ENCODE measurements at places on chromosomes 5 and 9.
A peak's percentile ranks its signal among the peaks of the same experiment; 100 is the strongest.

- DNase-seq = no peak
These were observed 9.9 kb upstream of the PCDHB2 start for GRCh38 chr5:141084487-141084989.

DNA sequence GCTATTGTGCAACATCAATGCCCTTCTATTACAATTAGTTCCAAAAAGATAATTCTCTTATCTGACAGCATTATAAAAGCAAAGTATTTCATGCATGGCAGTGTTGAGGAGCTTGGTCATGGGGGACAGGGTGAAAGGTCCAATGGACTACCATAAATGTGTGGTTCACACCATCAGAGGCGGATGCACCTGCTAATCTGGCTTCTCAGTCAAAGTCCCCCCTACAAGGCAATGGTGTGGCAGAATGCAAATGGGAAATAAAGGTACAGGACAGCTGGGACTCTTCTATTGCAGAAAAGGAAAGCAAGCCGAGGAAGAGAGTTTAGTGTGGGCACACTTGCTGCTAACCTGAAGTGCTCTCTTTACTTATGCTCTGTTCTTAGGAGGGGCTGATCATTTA is 369.1 kb downstream of the NDUFS4 start:
- no peak for DNase-seq

- DNase-seq = no peak
These were observed 825.5 kb downstream of the TLR4 start for GRCh38 chr9:118529624-118530214.

DNA sequence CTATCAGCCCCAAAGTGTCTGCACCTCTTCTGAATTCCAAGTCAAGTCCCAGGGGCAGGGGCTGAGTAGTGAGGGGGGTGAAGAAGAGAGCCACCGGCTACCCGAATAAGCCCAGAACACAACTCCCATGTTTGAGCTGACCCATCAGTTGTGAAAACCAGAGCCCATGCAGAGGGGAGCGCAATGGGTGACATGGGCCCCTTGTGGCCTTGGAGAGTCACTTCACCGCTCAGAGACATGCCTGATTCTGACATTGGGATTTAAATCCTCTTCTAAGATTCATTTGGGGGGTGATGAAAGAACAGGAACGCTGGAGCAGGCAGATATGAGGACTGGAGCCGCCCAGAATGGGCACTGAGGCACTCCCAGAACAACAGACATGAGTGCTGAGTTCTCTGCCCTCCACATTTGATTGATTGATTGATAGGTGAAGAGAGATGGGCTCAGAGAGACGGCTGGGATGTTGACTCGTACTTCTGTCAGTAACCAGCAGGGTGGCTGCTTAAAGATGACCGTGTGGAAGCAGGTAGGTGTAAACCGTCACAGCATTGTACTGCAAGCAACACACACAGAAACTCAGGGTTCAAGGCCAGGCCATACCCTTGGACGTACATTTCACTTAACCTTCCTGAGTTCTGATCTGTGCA is 74.3 kb downstream of the GPR21 start:
- DNase-seq = no peak

DNA sequence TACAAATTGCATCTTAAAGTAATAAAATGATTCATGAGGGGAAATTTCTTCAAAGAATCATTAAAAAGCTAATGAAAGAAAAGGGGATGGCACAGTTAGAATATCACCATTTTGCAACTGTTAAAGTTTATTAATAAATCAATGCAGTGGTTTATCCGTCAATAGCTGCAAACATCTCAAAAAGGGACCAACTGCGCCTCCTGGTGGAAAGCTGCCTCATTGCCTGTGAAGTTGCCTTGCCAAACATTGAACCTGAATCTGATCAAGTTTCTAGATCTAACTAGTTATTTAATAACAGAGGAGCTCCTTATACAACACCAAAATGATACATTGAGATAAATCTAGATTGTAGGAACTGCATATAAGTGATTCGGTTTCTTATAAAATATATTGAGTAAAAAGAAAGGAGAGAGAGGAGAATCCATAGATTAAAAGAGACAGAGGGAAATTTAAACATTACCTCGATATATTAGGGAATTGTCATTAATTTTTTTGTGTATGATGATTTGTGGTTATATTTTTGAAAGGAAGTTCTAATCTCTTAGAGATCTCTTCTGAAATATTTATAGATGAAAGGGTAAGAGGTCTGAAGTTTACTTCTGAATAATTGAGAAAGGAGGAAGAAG is 6.9 kb upstream of the NDUFB6 start:
- DNase-seq = peak; percentile 61

DNA sequence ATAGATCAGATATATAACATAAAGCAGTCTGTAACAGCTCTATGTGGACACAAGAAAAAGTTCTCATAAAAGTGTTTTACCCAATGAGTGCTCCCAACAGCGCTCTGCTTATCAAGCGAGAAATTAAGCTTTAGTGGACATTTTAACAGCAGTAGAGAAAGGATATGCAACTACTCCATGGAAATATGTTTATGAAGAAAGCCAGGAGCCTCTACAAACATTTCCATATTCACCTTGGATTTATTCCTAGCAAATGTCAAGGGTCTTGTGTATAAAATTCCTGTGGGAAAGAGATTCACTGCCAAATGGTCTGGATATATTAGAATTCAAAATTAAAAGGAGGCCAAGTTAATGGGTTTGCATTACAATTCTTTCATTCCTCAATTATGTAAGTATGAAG is 66.5 kb downstream of the DTWD2 start:
- no peak for DNase-seq

DNA sequence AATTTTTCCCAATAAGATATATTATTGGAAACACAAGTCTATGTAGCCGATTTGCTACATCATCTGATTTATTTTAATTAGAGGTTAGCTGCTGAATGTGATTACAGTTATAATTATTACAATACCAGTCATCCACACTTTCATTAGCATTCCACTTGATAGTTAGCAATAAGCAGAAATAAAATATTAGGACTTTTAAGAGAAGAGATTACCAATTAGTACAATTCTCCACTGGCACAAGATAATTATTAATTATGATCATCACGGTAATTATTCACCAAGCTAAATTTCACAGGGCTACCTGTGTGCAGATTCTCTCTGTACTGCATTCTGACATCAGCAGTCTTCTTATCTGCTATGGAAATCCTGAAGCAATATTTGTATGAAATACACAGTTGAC is 474.7 kb downstream of the TLE4 start:
- DNase-seq = no peak

DNA sequence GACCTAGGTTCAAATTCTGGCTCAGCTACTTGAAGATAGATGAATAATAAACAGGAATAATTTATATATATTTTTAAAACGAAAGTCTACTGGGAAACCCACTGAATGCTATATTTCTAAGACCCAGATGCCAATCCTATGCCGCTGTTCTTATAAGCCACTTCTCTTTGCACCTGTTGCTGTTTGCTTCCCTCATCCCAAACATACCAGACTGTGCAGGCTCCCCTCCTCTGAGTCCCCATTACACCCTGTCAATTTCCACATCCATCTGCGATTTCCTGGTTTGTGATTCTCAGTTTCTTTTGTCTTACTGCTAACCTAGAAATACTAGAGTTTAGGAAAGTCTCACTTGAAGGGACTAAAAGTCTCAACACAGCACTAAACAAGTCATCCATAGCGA is 92.8 kb upstream of the CAST start:
- no peak for DNase-seq

- DNase-seq = no peak
These were observed 35.6 kb downstream of the MEF2C start for GRCh38 chr5:88847420-88847819.

- no peak for DNase-seq
These were observed 60.9 kb upstream of the GDNF start for GRCh38 chr5:37900692-37901091.

DNA sequence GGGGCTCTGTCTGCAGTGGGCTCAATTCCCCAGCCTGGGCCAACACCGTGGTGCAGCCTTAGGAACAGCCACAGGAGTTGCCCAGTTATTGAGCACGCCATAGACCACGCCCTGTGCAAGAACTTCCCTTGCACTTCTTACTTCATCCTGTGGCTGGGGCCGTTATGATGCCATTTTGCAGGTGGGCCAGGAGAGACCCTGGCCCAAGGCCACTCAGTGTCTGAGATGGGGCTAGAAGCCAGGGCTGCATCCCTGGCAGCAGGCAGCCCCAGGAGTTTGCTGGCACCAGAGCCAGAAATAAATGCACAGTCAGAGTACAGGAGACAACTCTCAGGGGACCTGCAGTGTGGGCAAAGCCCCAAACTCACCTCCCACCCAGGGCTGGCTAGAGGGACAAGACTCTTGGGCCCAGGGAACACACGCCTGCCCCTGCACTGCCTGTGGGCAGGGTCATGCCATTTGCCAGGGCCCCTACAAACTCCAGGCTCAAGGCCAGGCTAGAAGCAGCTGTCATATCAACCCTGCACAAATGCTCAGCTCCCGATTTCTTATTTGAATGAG is 6.7 kb downstream of the CORO2A start:
- no peak for DNase-seq

GRCh38 chr9:108744641-108745040 is 111.1 kb downstream of the ACTL7B start:
- no peak for DNase-seq

GRCh38 chr5:139117342-139117884 is 80.8 kb downstream of the SIL1 start:
- DNase-seq = no peak

DNA sequence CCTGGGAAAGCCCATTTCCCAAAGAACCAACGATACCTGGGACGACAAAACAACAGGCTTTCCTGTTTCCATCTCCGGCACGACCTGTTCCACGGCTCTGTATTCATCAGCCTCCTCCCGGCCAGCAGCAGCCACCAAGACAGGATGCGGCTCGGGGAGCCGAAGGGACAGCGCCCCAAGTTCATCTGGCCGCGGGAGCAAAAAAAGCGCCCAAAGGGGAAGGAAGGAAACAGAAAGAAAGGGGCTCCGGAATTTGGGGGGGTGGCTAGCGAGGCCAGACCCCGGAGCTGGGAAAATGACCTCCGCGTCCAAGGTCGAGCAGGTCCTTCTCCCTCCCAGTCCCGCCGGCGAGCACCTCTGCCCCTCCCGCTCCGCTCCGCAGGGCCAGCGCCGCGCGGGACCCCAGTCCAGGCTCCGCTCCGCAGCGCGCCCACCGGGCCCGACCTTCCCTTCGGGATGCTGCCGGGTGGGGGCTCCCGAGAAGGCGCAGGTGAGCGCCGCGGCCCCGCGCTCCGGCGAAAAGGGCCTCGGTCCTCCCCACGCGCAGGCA is 608 bp downstream of the ELOVL7 start:
- DNase-seq = no peak

DNA sequence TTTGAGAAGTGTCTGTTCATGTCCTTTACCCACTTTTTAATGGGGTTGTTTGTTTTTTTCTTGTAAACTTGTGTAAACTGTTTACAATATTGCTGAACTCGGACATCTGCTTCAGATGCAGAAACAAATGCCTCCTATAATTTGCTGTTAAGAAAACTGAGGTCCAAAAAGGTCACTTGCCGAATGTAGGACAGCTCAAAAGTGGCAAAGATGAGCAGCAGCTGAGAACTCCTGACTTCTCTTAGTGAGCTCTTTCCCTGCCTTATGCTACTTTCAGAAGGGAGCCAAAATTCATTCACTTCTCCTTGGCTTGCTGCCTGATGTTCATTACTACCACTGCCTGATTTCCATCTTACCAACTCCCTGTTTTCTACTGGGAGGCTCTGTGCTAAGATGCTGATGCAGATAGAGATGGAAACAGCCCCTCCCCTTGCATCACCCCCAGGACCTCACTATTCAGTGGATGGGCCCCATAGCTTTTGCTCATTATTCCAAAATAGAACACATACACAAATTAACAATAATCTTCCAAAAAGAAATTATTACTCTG is 60.1 kb downstream of the SEMA6A start:
- DNase-seq = no peak

DNA sequence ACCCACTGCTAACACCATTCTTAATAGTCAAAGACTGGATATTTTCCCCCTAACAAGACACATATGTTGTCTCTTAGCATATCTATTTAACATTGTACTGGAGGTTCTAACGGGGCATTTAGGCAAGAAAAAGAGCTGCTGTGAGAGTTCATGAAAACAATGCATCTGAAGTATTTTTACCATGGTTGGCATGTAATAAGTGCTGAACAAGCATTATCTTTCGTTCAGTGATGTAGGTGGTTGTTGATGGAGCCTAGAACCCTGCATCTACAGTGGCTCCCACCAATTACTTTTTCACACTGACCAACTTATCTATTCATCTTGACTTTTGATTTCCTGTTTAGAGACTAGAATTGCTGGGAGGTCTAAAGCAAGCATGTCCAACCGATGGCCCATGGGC is 12.8 kb downstream of the B4GALT1 start:
- no peak for DNase-seq

DNA sequence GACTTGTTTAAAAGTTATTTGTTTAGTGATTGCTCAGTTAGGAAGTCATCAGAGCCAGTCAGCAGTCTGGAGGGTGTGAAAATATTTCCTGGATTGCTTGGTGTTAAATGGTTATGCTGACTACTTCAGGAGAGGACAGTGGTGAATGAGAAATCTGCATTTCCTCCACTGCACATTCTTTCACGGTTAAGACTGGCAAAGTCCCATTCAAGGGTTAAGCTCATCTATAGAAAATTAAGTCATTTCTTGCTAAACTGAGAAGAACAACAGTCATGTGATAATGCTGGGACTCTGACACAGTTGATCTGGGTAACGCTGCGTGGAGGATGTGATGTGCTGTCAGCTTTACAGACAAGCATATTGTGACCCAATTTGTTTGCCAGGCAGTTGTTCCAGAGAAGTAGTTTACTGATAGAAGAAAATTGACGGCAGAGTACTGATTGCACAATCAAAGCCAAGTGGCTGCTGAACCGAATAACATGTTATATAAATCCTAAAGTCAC is 80.4 kb downstream of the GRAMD2B start:
- no peak for DNase-seq

GRCh38 chr5:143499480-143500114 is 96.1 kb upstream of the NR3C1 start:
- no peak for DNase-seq

- no peak for DNase-seq
These were observed 145.3 kb upstream of the RASEF start for GRCh38 chr9:83208065-83208850.

- DNase-seq = no peak
These were observed 4.0 kb downstream of the TSLP start for GRCh38 chr5:111075520-111075919.

DNA sequence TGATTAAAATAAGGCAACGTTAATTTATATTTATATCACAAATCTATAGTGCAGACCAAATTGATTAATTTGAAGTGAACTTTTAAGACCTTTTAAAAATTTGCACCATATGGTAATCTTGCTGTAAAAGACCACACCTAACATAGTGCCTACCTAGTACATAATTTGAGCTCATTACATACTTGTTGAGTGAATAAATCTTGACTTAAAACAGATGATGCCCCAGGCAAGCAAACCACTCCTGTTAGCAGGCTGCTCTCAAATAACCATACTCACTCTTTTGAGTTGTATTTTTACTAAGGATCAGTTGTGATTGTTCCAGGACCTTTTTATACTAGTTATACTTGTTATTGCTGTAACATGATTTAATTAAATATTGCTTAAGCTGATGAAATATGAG is 27.2 kb downstream of the CMYA5 start:
- no peak for DNase-seq

- no peak for DNase-seq
These were observed 145.7 kb upstream of the KLF4 start for GRCh38 chr9:107635101-107635802.

Measured in stimulated activated CD8-positive, alpha-beta memory T cell treated with anti-CD3 and anti-CD28 coated beads, Interleukin-4, amount 100 ng/mL, for 1 hour (primary cell).